ENCODE measurements at places on chromosomes 2 and 18.

DNA sequence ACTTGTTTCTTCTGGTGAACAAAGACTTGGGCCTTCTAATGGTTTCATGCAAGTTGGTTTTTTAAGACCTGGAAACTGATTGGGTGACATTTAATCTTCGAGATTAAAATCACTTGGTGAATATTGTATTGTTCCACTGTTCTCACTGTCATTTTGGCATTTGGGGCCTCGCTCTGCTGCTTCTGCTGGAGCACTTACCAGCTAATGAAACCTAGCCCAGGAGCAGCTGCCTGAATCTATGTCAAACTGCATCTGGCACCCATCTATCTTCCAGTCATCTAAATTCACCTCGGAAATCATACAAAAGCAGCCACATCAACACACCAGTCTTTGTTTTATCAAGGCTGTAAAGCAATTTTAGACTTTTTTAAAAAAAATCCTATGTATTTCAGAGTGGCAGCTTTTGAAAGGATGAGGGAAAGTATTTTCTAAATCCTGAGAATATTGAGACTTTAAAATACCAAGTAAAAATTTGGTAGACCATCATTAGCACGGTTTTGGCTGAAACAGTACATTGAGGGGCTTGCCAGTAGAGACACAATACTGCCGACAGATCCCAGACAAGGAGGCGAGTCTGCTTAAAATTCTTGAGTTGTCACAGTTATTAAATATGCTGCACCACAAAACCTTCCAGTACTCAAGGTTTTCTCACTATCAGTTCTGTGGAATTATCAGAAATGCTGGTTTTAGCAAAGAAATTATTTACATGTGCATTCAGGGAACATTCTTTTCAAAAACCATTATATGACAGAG, 26.1 kb upstream of the SERTAD2 start:
- no peak for DNase-seq

GRCh38 chr2:165469417-165469816, at the start of gene CSRNP3:
CSRNP3 (plus strand) TSS chr2:165469698; CDS start chr2:165595066, 125,368 bp downstream.
- DNase-seq: peak; percentile 4

DNA sequence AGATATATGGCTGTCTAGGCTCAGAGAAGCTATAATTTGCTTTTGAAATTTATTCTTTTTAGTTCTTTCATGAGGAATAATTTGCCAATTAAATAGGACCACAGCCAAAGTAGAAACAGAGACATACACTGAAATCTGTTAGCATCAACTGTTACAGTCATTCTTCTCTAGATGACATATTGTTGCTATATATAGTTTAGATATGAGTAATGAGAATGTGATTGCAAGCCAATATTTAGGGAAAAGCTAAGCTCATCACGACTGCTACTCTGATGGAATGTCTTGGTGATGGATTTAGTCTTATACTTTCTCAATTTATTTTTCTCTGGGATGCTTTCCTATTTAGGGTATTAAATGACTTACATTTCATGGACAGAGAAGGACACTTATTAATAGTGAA, 259.1 kb downstream of the LNPK start:
- no peak for DNase-seq

DNA sequence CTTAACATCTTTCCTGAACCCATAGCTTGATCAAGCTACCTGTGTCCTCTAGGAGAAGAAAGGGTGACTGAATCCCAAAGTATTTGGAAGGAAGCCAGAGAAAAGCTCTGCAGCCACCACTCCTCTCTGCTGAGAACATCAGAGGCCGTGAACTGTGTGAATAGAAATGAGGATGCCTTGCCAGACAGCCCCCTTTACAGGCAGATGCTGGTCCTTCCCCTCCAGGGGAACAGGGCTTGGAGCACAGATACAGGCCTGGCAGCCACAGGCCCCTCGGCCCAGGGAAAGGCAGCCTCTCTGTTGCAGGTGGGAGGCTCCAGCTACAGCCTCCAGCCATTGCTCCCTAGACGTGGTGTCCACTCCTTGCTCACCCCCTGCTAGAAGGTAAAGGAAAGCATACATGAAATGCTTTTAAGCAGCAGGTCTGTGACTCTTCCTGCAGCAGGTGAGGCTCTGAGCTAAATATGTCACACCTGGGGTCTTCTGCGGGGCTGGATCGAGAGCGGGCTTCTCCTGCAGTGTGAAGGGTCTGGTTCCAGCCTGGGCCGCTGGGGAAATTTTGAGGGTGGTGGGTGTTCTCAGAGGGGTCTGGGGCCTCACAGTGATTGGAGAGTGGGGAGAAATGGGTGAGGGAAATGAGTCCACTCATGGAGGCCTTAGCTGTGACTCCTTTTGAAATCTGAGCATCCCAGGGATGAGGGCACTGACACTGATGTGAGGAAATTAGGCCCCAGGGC, 234.0 kb downstream of the KLHL29 start:
- no peak for DNase-seq

DNA sequence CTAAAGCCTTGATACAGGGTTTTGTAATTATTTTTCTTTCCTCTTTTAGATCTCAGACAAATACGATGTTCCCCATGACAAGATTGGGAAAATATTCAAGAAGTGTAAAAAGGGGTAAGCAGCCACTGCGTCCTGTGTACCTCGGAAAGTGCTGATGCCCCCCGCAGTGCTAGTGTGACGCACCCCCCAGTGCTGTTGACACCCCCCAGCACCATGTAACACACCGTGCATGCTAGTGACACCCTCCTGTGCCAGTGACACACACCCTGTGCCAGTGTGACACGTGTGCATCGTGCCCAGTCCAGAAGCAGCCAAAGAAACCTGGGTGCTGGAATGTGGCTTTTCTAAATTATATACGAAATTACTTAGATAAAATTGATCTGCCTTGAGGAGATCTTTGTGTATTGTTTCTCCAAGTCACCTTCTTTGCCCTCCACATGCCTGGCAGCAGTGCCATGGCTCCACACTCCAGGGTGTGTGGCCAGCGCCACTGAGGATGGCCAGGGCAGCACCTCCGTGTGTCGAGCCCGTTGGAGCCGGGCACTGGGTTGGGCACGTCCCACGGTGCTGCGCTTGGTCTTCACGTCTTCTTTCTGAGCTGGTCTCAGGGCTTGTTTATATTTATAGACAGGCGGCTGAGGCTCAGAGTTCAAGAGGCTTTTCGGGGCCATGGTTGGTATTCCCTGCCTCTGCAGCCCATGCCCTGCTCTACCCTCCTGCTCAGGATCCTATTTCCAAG, 44.3 kb upstream of the KLF11 start:
- DNase-seq: no peak
